ELR (cell line): ENCODE measurements at places on chromosomes 4 and X.

DNA sequence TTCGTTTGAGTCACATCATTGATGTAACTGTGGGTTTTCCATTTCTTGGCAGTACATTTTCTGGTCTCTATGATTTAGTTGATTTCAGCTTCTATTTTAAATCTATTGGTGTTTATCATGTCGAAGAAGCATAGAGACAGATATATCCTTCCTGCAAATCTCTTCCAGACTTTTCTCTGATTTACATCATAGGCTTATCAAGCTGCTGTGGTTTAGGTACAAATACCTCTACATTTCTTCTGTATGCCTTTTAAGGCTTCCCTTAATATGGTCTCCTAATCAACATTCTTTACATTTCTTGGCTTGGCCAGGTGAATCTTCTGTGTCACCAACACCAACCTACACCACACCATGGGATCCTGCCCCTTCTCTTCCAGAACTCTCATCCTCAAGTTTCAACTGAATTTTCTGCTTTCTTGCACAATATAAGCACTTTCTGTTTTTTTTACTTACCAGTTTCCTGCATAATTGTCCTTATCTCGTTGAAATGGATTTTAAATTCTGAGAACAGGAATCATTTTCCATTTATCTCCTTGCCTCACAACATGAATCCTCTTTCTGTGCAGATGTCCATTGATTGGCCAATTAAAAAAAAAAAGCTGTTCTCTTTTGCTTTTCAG, 626.9 kb downstream of the ANKRD50 start:
- DNase-seq: no peak

- DNase-seq: peak; percentile 61
Observed at GRCh38 chrX:19544693-19545305, 29.5 kb upstream of the MAP3K15 start.

DNA sequence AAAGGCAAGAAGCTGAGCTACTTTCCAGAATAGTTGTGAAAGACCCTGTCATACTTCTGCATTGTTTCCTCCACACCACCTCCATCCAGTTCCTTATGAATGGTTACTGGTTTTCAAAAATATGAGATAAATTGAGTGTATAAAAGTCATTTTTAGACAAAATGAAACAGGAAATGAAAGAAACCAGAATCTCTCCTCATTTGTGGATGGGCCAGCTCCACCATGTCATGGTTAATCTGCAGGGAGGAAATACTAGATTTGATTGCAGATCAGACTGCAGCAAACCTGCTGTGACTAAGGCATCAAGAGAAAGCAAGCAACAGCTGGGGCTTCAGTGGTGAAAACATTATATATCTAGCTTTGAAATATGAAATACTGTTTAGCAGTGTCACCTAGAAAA, 23.8 kb downstream of the F9 start:
- no peak for DNase-seq

DNA sequence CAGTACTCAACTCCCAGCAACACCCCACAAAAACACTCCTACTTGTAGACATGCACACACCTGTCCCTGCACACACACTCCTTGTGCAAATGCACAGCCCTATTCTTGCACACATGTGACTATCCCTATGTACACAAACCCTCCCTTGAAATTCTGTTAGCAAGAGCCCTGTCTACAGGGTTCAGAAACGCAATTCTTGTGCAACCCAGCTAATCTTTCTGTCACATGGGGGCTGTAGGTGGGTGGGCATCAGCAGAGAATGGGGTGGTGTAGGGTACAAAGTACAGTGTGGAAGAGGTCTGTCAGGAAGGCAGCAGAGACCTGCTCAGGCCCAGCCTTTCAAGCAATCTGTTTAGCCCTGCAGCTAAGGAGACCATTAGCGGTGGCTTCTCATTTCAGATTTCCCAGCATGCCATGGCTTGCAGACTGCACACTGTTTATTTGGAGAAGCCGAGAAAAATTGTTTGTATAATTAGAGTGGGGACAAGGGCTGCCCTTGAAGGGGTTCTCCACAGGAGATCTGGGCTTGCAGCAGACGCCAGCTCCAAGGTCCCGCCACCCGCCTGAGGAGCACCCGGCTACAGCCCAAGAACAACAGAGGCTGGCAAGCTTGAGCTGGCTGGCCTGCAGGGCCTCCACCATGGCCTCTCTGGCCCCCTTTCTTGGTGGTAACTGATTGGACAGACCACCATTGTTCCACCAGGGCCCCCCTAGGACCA, 144.0 kb upstream of the PJA1 start:
- DNase-seq: no peak
